HCT116 (cell line): ENCODE measurements at places on chromosomes 6 and 20. TPM values are rescaled to one million over a fixed set of nuclear protein-coding genes. Genes with fewer than 3 reads are reported as not detected.

Gene SLC25A27
- 10.7 TPM for total RNA-seq

Gene SLC22A7
- not detected for total RNA-seq

Gene POLR1H
- total RNA-seq = 42.6 TPM

Gene CGA
- not detected for total RNA-seq

DNA sequence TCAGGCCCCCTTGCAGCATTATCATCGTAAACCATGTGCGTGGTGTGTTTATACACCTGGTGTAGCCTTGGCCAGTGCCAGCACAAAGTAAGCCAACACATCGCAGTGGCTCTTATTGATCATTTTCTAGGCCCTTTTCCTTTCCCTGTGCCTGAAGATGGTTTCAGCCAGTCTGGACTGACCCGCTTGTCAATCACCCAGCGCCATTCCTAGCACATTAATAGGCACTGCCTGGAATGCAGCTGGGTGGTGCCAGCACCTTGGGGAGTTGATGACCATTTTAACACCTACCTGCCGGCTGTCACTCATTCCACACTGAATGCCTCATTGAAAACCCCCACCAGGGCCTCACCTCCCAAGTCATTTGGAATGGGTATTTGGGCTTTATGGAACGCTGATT is 4.9 kb upstream of the UQCC2 start:
- DNase-seq = peak; percentile 60
- 0 out of 2 replicates have a peak, but pooled peaks cover 1% of the 10 kb centered on the region for H3K27me3 ChIP-seq
- H3K4me1 ChIP-seq = peaks cover 31% of the 10 kb centered on the region
- H3K4me3 ChIP-seq = no peak overlapping the region
- no peaks in the 10 kb centered on the region for H3K36me3 ChIP-seq

- DNase-seq = no peak
- no peaks in the 10 kb centered on the region for H3K36me3 ChIP-seq
- no peaks in the 10 kb centered on the region for H3K4me1 ChIP-seq
- H3K27ac ChIP-seq = no peak overlapping the region
Measured at GRCh38 chr6:22017766-22018165, 279.1 kb downstream of the PRL start.

DNA sequence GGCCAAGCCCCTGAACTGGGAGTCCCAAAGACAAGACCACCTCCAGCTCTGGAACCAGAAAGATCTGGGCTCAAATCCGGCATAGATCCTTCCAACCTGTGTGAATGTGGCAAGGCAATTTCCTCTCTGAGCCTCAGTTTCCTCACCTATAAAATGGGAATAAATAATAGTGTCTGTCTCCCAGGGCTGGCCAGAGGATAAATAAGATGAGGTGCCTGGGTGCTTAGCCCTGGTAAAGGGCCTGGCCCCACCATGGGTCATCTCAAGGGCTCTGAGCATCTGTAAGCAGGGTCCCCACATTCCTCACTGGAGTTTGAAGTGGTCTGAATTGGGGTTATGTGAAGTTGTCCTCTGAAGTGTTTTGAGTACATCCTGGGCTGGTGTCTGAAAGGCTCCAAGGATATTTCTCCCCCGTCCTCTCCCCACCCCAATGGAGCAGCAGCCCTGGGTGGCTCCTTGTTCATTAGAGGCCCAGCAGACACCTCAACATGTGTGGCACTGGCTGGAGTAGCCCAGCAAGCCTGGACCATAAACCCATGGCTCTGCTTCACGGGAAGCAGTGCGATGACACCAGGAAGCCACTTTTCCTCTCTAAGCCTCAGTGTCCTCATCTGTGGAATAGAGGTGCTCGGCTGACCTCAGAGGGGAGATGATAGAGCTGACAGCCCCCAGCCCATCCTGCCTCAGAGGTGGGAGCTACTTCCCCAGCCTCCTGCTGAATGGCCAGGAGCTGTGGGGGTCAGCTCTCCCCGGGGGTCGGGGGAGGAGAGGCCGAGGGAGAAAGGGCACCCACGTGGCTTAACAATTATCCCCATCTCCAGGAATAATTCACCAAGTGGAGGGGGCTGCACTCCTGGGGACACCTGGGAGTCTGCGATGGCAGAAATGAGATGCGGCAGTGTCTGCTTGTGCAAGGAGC is 48.0 kb downstream of the HNF4A start:
- no peaks in the 10 kb centered on the region for H3K27me3 ChIP-seq
- peaks cover 14% of the 10 kb centered on the region for H3K4me1 ChIP-seq
- H3K36me3 ChIP-seq = no peaks in the 10 kb centered on the region
- DNase-seq = no peak

- H3K27ac ChIP-seq = no peak overlapping the region
- no peaks in the 10 kb centered on the region for H3K36me3 ChIP-seq
- no peak for DNase-seq
- H3K4me3 ChIP-seq = no peak overlapping the region
Measured at GRCh38 chr6:134732763-134733162, 217.1 kb downstream of the ALDH8A1 start.

DNA sequence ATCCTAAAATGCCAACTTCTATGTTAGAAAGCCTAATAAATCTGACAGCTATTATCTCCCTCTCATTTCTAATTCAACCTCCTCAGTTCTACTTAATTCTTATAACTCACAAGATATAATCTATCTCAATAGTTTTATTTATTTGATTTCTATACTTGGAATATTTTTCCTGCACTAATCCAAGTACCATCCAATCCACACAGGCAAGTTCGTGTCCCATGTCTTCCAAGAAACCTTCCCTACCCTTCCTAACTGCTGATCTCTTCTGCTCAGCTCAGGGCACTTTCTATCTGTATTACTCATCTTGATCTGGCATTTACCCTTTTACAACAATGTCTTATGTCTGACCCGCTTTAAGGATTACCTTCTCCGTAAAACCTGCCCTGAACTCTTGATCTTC is 18.2 kb downstream of the NCOA5 start:
- H3K27ac ChIP-seq = no peak overlapping the region
- DNase-seq = no peak
- no peaks in the 10 kb centered on the region for H3K27me3 ChIP-seq
- no peaks in the 10 kb centered on the region for H3K4me1 ChIP-seq
- no peak overlapping the region for H3K4me3 ChIP-seq

DNA sequence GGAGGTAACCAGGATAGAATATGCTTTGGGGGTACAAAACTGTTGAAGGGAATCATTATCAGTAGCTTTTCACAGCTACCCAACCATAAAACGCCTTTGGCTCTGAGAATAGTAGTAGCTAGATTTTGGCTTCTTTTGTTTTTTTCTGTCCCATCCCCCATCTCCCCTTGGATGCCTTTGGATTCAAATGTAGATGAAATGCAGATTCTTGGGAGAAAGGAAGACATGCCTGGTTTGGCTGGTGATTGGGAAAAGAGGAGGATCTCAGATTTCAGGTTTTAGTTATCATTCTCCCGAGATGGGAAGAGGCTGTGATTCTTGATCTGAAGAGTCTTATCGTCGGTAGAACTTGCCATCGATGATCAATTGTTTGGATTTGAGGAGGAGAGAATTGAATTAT is 3.5 kb upstream of the CDYL start:
- H3K27ac ChIP-seq = no peak overlapping the region
- H3K36me3 ChIP-seq = no peaks in the 10 kb centered on the region
- no peak for DNase-seq
- no peak overlapping the region for H3K4me3 ChIP-seq
- no peaks in the 10 kb centered on the region for H3K27me3 ChIP-seq
